ENCODE measurements at places on chromosomes 7 and 10. TPM values are rescaled to one million over a fixed set of nuclear protein-coding genes. Genes with fewer than 3 reads are reported as not detected.

Gene BMPER
- total RNA-seq, result 0.29 TPM

Gene CYP3A7
- total RNA-seq, result not detected

GRCh38 chr7:133077394-133077793 is 4.5 kb downstream of the CHCHD3 start:
- DNase-seq, result no peak

- DNase-seq, result no peak
These were observed 598.6 kb downstream of the SH2D4B start for GRCh38 chr10:81136261-81136660.

DNA sequence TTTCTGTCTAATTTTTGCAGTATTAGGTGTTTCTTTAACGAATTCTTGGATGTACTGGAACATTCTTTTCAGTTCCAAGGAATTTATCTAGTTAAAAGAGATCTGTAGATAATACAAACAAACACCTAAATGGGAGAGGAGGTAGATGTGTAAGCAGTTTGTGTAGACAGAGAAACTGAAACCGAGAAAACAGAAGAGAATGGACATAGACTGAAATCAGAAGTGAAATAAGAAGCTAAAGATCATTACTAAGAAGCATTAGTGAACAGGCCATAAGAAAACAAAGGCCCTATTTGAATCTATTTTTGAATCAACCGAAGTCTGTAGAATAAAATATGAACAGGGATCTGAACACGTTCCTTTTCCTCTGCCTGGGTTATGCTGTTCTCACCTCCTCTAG is 26.5 kb upstream of the TMEM229A start:
- DNase-seq, result no peak

DNA sequence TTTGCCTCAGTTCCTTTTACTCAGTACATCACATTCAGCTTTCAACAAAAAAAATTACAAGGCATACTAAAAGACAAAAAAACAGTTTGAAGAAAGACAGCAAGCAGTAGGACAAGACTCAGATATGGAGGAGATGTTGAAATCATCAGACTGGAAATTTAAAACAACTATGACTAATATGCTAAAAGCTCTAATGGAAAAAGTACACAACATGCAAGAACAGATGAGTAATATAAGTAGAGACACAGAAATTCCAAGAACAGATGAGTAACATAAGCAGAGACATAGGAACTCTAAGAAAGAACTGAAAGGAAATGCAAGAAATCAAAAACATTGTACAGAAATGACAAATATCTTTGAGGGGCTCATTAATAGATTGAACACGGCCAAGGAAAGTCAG is 402.6 kb downstream of the NEBL start:
- DNase-seq, result no peak

DNA sequence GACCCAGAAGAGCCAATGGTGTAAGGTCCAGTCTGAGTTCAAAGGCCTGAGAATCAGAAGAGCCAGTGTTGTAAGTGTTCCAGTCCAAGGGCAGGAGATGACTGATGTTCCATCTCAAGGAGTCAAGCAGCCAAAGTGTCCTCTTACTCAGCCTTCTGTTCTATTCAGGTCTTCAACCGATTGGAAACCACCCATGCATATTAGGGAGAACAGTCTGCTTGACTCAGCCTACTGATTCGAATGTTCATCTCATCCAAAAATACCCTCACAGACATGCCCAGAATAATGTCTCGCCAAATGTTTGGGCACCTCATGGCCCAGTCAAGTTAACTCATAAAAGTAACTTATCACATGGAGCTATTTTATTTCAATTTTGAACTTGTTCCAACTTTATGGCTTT is 2.9 kb upstream of the WDFY4 start:
- no peak for DNase-seq

Gene GJD4
- not detected for total RNA-seq

Gene CPA2
- total RNA-seq, result 0.16 TPM

GRCh38 chr7:48426331-48426965 is 255.2 kb downstream of the ABCA13 start:
- DNase-seq, result no peak

Gene LANCL2
- 9.4 TPM for total RNA-seq

GRCh38 chr7:156791241-156791640 is 101.7 kb downstream of the LMBR1 start:
- DNase-seq, result no peak

Gene NEURL1
- total RNA-seq, result 0.23 TPM

DNA sequence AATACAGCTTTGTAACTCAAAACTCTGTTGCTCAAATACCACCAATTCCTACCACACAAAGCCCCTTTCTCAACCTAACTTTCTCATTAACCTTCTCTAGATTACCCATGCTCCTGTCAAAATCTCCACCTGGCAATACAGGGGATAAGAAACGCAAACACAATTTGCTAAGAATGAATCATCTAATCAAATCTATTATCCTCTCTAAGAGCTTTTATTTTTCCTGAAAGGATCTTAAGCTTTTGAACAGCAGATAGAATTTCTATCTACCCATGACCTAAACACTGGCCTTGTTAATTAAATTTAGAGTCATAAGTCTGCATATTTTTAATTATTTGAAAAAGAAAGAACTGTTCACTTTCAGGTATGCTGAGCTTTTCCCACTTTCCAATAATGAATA is 98.3 kb downstream of the HBP1 start:
- no peak for DNase-seq
